ENCODE measurements at places on chromosomes 13 and 19. TPM values are rescaled to one million over a fixed set of nuclear protein-coding genes. Genes with fewer than 3 reads are reported as not detected.

GRCh38 chr13:97130190-97130589, 91.9 kb upstream of the MBNL2 start:
- DNase-seq: no peak

DNA sequence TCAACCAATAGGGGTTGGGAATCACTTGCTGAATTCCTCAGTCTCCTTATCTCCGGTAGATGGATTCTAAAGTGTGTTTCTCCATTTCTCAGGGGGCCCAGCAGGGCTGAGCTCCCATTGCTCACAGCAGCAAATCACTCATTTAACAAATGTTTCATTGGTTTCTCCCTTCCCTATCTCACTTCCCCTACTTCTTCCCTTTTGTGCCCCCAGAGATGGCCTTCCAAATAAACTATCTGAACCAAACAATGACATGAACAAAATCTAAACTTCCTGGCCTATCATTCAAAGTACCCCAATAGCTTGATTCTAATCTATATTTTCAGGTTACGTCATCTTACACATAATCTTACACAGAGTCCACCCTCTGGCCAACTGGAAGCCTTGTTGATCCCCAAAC, 60.4 kb downstream of the DLEU7 start:
- DNase-seq: no peak

- no peak for DNase-seq
Measured at GRCh38 chr13:73985783-73986182, 148.4 kb downstream of the KLF12 start.

GRCh38 chr13:97257800-97258799, 36.0 kb downstream of the MBNL2 start:
- DNase-seq: no peak

ZNF418 gene
- 1.5 TPM for total RNA-seq

ZNRF4 gene
- not detected for total RNA-seq

DNA sequence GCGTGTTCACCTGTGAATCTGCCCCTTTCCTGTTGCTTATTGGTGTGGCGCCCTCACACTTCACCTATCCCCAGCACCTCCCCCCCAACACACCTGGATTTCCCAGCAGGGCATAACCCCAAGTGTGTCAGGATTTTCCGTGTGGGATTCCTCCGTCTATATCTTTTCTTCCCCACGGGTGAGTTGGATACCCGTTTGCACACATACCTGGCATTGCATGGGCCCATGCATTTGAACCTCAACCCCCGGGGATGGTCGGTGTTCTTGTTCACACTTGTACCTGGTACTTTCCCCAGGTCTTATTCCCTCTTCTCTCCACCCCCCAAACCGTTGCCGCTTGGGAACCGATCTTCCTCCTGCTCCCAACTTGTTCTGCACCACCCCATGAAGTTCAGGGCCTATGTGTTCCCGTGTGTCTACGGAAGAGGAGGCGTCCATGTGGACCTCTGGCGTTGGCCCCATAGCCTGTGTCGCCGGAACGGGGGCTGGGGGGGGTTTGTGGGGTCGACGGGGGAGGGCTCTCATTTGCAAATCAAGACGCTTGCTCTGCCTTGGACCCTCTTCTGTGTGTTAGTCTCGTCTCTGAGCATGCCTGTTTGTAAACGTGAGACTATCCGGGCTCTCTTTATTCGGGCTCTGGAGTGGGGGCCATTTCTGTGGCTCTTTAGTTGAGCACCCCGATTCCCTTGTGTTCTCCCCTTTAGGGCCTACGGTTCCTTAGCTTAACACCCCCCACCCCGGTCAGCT, 1.7 kb downstream of the PRR12 start:
- no peak for DNase-seq

FARP1 gene
- total RNA-seq: 0.63 TPM

DNA sequence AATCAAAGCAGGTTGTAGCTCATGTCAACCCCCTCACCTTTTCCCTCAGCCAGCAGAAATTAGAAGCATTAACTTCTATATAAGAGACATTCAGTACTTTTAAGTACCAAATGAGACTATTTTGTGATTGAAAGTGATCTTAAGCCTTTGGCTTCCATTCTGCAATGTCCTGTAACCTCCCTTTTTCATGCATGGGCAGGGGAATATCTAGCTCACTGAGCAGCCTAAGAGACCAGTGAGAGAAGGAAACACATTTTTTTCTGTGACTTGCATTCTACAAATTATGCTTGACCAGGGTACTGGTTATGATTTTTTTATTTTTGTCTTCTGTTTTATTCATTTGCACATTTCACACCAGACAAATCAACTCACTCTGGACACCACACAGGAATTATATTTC, 369.6 kb downstream of the KCTD12 start:
- DNase-seq: no peak
